Natural killer cell treated with Interleukin-12 subunit alpha and Interleukin-12 subunit beta and Interleukin-15 and Interleukin-18, amount 100 ng/mL, for 72 hours (primary cell): ENCODE measurements at places on chromosomes 6 and 20.
A peak's percentile ranks its signal among the peaks of the same experiment; 100 is the strongest.

GRCh38 chr6:39610221-39610620, 115.0 kb downstream of the KIF6 start:
- no peak for DNase-seq

GRCh38 chr20:52923123-52923937, 48.8 kb upstream of the TSHZ2 start:
- DNase-seq: no peak

DNA sequence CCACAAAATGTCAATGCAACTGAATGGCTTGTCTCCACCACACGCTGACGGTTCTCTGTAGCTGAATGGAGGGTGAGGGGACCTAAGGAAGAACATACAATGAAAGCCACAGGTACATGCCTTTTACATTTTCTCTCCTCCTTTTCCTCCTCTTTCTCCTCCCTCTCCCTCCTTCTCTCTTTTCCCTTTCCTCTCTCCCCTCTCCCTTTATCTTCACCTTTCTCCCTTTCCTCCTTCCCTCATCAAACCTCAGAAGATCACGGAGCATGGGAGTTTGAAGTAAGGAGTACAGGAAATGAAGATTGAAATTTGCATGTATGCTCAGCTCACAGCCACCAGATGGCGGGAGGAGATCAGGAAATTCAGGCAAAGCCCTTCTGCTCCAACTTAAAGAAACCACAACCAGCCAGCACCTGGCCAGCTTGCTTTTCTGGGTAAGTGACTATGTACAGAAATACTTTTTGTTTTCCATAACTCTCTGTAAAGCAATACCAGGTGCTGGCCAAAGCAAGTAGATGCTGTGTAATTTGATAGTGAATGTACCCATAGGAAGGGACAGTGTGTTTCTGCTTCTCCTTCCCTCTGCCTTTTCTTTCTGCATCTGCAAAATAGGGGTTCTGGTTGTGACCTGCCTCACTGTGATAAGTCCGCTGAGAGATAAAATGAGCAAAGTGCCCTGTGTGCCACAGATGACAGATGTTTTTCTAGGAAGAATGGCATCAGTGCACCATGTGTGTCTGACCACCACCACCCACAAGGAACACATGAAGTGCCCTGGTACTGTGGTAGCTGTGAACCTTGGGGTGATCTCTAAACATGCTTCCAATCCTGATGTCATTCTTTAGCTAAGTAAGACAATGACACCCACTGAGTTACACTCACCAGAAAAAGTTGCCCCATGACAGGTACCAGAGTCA, 18.6 kb upstream of the FOXO3 start:
- DNase-seq: peak; percentile 71

GRCh38 chr6:135087803-135088202, 33.2 kb upstream of the HBS1L start:
- DNase-seq: no peak

DNA sequence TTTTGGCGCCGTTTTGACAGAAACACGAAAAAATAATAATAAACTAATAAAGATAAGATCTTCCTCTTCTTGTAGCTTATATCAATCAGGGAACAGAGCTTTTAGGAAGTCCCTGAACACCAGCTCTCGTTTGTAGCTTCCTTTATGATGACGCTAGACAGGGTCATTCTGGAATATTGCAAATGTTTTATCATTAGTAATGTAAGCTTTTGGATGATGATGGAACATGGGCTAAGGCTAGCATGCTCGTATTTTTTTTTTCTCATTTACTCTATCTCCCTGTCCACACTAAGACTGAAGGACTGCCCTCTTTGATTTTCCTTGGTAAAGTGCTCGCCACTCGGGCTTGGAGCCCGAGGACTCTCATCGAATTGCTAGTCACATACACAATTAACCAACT, 22.1 kb upstream of the POM121L2 start:
- DNase-seq: no peak

DNA sequence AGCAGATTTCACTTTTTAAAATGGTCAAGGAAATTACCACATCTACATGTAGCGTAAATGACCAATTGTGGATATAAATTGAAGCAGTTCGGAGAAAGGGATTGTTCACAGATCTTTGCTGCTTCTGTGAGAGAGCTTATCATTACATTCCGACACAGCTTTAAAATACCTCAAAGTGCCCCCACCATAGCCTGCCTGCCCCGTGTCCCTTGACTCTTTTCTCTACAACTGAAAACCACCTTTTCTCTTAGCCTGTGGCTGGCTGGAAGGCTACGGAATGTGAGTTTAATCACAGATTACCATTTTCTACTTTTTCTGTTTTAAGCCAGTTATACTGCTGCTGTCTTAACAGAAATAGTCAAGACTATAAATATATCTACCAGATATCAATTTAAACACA, 347.2 kb upstream of the MAP3K7 start:
- DNase-seq: no peak

DNA sequence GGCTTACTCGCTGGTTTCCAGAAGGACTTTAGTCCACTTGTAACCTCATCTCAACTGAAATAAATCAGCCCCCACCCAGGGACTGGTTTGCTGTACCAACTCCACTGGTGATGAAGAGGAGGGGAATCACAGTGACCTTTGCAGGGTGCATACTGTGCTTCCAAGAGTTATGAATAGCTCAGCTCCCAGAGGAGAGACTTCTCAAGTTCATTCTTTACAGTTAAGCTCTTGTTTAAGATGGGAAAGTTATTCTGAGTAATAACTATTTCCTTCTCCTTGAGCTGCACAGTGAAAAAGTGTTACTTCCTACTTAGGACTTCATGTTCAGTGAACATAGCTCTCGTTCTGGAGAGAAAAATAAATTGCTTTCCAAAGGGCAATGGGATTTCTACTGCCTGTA, 166.5 kb upstream of the ECI2 start:
- no peak for DNase-seq

DNA sequence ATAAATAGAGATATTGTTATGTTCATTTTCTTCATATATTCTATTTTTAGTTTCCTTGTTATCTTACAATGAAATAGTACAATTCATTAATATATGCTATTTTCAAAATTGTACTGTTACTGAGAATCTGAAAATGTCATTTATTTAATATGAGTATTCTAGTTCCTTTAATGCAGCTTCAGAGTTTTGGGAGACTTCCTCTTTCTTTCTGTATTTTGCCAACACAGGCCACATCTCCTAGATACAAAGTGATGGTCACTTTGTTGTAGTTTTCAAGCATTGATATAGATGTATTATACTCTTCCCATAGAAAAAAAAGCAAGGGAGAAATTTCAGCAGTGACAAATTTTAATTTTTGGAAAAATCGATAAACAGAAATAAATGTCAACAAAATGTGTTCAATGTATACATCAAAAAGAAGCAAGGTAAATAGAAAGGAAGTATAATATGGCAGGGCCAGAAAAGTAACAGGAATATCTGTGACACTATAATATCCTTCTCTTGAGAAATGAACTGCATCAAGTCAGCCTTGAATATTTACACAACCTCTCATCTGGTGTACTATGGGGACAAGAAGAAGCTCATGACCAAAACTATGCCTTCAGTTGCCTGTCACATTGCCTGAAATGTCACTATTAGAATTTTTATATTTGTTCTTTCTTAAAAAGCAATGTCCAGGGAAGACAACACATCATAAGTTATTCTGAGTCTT, 396.0 kb downstream of the TBC1D32 start:
- DNase-seq: no peak

- DNase-seq: no peak
These were observed 59.9 kb downstream of the VAPB start for GRCh38 chr20:58448958-58449357.

- DNase-seq: no peak
These were observed 31.6 kb upstream of the GJA10 start for GRCh38 chr6:89862698-89863097.

- DNase-seq: no peak
These were observed 48.7 kb upstream of the CRISP1 start for GRCh38 chr6:49915035-49915434.

DNA sequence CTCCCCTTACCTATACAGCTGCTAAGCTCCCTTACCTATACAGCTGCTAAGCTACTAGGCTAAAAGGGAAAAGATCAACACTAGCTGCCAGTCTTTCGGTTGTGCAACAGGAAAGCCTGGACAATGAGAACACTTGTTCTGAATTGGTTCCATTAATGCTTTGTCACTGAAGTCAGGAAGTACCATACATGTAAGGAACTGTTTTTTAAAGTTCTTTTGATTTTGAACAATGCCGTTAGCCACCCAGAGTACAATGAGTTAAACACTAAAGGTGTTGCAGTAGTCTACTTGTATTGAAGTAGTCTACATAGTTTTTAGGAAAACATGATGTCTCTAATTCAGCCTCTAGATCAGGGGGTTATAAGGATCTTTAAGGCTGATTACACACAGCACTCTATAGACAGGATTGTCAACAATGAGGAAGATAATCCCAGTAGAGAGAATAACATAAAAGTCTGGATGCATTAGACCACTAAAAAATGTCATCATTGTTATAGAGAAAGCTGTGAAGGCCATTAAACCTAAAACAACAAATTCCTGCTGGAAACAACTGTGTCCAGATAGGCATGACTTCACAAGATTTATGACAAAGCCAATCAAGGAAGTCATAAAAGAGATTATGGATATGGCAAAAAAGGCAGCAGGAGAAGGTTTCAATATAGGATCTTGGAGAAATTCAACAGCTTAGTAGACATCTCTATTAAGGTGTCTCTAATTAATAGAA, 306.3 kb downstream of the PHF3 start:
- no peak for DNase-seq

DNA sequence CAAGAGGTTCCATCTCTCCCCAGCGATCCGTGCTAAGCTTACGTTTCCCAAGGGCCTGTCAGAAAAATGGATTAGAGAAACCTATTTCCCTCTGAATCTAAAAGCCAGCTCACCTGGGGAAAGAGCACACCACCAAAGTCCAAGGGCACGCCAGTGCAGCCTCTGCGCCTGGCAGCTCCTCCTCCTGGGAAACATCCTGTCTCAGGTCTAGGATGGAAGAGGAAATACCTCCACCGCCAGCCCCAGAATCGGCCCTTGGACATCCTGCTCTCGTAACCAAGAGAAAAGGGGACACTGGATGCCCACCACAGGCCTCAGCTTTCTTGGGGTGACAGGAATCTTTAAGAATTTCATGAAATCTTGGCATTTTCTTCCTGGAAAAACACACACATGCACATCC, 18.7 kb downstream of the RAMACL start:
- no peak for DNase-seq

GRCh38 chr6:150368762-150369161, at the start of gene IYD:
TSS of gene IYD (plus strand) at chr6:150369012. CDS start at chr6:150369032, 20 bp downstream.
- DNase-seq: no peak

DNA sequence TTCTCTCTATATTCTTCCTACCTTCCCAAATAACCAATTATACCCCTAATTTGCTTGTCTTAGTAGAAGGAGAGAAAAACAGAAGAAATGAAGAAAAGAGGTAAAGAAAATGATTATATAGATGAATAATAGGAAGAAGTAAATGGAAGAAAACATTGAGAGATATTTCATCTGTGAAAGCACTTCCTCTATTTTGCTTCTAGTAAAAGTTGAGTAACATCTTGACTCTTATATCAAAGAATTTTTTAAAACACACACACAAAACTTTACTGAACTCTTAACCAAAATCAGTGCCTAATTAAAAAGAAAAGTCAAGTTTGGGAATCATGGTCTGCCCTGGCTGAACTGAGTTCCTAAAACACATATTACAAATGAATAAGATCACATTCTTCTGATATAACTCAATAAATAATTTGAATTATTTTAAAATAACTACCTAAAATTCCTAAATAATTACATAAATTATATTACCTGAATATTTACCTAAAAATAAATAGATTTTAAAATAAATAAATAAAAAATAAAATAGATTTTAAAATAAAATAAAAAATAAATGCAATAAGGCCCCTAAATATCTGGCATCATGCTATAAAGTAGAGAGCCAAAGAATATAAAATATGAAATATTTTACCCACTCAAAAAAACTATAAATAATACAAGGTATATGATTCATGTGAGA, 8.8 kb downstream of the SLC17A2 start:
- no peak for DNase-seq

DNA sequence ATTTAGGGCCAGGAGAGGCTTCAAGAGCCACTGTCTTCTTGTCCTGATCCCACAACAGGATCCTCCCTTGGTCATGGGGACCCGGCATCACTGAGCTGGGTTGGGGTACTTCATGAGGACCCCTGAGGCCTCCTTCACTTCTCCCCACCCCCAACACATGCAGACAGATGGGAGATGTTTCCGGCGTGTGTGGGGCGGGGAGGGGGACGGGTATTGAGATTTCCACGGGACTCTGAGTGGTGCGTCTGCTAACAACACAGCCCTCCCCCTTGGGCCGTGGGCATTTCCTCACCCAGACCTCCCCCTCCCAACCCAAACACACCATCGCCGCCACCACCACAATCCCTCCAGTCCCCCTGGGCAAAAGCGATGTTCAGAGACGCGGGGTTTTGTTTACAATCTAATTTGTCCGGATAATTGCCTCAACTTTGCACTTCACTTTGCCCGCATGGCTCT, 906 bp upstream of the FOXP4 start:
- no peak for DNase-seq

- DNase-seq: no peak
These were observed 37.5 kb downstream of the YTHDF1 start for GRCh38 chr20:63178446-63178820.

- DNase-seq: no peak
These were observed 3.1 kb downstream of the B3GALT4 start for GRCh38 chr6:33279971-33280511.

- DNase-seq: no peak
These were observed 9.5 kb downstream of the CNKSR3 start for GRCh38 chr6:154500769-154501577.

- DNase-seq: no peak
These were observed 100.6 kb upstream of the EMILIN3 start for GRCh38 chr20:41467220-41467619.

DNA sequence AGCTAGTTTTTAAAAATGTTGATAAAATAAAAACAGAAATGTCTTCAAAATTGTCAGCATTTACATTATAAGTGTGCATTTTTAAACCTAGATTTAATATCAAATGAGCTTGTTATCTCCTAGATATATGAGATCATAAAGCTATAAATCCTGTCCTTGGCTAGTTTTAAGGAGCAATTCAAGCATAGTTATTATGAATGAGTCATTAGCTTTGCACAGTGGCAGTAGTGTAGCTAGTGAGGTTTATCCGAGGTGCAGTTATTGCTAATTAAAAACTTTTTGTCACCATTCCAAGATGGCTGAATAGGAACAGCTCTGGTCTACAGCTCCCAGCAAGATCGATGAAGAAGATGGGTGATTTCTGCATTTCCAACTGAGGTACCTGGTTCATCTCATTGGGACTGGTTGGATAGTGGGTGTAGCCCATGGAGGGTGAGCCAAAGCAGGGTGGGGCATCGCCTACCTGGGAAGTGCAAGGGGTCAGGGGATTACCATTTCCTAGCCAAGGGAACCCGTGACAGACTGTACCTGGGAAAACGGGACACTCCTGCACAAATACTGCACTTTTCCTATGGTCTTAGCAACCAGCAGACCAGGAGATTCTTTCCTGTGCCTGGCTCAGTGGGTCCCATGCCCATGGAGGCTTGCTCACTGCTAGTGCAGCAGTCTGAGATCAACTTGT, 108.8 kb upstream of the SYNCRIP start:
- no peak for DNase-seq

- DNase-seq: no peak
These were observed 493.9 kb upstream of the SOX4 start for GRCh38 chr6:21099338-21100314.

GRCh38 chr20:40920291-40920690, 108.3 kb upstream of the TOP1 start:
- no peak for DNase-seq

- no peak for DNase-seq
These were observed 3.5 kb upstream of the HRH3 start for GRCh38 chr20:62223571-62223970.

- no peak for DNase-seq
These were observed 177.9 kb downstream of the TFAP2C start for GRCh38 chr20:56806952-56807517.
